ENCODE measurements at places on chromosomes 1 and 21. TPM values are rescaled to one million over a fixed set of nuclear protein-coding genes. Genes with fewer than 3 reads are reported as not detected.

- DNase-seq: no peak
These were observed 132.5 kb upstream of the ZNF648 start for GRCh38 chr1:182193908-182194550.

DNA sequence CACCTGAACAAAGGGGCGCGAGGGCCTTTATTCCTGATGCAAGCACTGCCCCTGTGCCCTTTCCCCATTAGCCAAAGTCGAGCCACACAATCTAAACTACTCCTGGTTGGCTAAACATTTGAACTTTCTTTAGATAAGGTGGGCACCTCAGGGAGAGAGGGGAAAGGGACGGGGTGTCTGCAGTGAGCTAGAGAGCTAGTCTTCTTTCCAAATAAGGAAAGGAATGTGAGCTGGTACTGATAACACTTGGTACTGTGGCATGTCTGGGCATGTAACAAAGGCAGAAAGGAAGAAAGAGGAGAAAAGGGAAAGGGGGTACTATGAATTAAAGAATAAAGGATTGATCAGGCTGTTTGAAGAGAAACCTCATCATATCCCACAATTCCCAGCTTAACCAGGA is 62.8 kb downstream of the OVGP1 start:
- no peak for DNase-seq

- DNase-seq: no peak
These were observed 18.0 kb downstream of the CD247 start for GRCh38 chr1:167500283-167500860.

The SRSF4 gene
- polyA plus RNA-seq: 48.4 TPM

GRCh38 chr1:201648907-201649721 is 110.2 kb downstream of the NAV1 start:
- no peak for DNase-seq

- DNase-seq: no peak
These were observed 45.9 kb downstream of the CAMSAP2 start for GRCh38 chr1:200784576-200784975.

DNA sequence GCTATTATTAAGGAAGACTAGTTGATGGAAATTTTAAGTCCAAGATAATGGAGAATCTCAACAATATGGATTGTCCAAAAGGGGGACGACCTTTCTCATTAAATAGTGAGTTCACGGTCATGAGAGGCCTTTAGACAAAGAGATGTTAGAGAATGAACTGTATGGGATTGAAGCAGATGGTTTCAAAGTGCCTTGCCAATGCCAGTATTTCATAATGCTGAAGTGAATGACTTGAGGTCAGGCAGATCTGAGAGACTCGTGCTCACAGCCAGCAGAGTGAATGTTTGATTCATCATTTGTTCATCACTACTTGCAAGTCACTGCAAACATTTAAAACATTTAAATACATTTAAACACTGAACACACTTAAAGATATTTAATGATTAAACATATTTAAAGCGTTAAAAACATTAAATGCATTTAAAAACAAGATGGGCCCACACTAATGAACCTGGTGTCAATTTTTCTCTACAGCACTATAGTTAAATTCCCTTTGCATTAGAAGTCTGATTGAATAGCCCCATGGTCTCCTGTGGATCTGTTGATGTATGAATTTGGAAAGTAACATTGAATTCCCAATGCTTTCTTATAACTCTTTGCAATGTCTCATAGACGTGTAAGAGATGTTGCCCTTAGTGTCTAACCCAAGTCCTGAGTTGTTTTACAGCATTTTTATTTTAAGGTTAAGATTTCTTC is 80.7 kb downstream of the TGFB2 start:
- DNase-seq: no peak
